ENCODE measurements at places on chromosomes 5 and 9.

- DNase-seq: no peak
These were observed 240.1 kb upstream of the RASA1 start for GRCh38 chr5:87027570-87027969.

DNA sequence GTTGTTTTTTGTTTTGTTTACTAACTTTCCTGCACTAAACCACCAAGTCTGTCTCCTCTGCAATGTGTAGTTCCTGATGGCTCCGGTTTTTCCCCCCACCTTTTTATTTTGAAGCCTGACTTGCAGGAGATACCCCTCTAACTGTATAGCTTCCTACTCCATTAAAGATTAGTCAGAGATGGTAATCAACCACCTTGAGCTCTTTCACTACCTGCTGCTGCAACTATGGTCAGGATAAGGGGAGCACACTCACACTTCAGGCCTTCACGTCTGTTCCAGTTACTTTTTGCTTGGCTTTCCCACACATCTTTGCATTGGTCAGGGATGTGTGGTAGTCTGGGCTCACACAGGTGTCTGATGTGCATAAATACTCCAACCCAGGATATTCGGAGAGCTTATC, 63.4 kb downstream of the NR6A1 start:
- DNase-seq: no peak

GRCh38 chr5:82487131-82487530, 209.0 kb upstream of the RPS23 start:
- no peak for DNase-seq

DNA sequence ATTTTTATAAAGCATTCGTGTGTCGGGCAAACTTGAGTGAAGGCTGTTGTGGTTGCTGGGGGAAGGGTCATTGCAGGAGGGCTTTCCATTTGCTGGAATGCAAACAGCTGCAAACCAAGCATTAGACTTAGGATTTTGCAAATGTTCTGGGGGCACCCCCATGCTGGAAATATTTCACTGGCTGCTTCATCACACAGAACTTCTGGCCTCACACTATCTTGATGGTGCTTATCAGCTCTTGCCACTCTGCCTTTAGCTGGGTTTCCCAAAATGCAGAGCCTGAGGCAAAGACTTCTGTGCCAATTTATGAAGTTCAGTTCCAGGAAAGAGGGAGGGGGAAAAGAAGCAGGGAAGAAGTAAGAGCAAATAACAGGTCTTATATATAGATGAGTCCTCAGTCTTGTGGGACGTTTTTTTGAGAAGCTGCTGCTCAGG, 8.6 kb upstream of the COL15A1 start:
- no peak for DNase-seq

- DNase-seq: no peak
These were observed 2.7 kb downstream of the PTGES start for GRCh38 chr9:129750013-129750638.

DNA sequence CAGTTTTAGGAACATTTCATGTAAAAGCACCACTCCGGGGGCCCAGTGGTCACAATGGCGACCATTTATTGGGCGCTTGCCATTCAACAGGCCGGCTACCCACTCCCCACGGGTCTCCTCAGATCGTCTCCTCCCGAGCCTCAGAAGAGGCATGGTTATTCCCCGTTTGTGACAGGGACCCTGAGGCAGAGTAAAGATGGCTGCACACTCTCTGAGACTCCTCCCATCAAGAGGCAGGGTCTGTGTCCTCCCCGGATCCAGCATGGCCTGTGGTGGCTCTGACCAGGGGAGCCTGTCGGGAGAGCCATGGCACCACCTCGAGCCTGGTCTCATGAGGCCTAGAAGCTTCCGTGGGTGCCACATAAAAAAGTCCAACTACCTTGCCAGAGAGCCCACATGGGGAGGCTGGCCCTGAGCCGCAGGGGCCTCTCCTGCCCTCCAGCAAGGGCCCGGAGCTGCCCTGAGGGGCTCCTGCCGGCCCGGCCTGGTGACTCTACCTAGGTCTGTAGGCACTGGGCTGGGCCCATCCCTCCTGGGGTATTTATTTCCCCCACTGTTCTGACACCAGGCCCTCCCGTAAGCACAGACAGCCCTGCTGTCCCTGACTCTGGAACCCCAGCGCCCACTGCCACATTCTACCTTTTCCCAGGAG, 90.8 kb downstream of the VAV2 start:
- no peak for DNase-seq

DNA sequence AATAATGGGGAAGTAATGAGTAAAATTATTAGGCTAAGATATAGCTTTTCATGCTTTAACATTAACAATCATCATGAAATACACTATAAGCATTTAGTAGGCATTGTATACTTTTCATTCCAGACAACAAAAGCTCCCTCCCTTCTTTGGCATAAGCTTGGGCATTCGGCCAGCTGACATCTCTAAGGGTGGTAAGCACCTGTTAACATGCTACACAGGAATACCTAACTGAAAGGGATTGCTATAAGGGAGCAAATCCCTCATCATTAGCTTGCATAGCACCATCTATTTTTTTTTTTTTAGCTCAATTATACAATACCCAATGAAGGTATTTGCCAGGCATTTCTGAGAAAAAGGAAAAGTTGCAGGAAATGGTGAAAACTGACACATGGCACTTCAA, 16.6 kb downstream of the STRBP start:
- no peak for DNase-seq

- DNase-seq: no peak
These were observed 30.7 kb downstream of the EXOC3 start for GRCh38 chr5:473551-474192.

DNA sequence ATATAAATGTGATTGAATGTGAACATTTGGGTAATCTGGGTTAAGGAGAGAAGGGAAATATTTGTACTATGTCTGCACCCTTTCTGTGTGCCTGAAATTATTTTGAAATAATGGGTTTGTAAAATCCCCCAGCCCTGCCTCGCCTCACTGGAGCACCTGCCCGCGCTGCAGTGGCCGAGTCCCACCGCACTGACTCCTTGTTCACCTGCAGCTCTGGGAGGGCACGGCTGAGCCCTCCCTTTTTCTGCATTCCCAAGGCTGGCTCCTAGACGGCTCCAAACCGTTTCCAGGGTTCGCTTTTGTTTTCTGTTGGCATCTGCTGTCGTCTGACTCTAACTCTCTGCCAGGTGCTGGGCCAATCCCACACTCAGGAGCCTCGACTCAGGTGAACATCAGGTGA, 17.6 kb upstream of the PPP1R26 start:
- no peak for DNase-seq

GRCh38 chr9:31470051-31470450, 914.4 kb upstream of the ACO1 start:
- no peak for DNase-seq

Measured in T follicular helper cell (primary cell).